ENCODE measurements at places on chromosomes 12 and 14.

GRCh38 chr14:22803687-22803974, 11.6 kb downstream of the SLC7A7 start:
- no peak for DNase-seq

DNA sequence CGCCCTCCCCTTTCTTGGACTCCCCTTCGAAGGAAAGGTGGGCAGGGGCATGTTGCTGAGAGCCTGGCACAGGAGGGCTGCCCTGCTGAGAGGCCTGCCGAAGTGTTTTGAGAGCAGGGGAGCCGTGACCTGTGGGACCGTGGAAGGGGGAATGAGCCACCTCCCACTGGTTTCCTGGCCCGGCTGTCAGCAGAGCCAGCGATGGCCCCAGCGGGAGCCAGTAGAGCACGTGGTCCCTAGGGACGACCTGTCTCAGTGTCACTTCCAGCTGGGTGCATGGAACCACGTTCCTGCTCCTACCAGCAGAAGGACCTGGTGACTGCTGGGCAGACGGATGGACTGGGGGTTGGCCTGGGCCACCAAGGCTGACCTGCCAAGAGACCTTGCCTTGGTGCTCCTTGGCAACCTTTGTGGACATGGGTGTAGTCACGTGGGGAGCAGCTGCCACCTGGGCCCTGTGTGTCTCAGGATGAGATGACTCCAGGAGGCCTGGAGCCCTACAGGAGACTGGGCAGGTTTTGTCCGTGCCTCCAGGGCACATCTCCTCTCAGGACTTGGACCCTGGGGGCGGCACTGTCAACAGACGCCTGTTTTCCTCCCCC, 34.6 kb downstream of the BEGAIN start:
- DNase-seq, result no peak

GRCh38 chr12:7749442-7749841, 2.3 kb upstream of the CLEC4C start:
- DNase-seq, result no peak

DNA sequence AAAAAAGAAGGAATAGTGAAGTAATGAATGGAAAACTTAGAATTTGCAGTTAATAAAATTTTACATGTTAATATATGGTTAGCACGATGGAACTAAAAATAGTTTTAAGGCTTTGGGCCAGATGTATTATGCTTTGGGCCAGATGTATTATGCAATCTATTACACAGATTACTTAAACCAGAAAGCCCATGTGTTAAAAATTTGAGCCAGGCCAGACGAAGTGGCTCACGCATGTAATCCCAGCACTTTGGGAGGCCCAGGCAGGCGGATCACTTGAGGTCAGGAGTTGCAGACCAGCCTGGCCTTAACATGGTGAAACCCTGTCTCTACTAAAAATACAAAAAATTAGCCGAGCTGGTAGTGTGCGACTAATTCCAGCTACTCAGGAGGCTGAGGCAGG, 17.2 kb downstream of the IFT81 start:
- no peak for DNase-seq

DNA sequence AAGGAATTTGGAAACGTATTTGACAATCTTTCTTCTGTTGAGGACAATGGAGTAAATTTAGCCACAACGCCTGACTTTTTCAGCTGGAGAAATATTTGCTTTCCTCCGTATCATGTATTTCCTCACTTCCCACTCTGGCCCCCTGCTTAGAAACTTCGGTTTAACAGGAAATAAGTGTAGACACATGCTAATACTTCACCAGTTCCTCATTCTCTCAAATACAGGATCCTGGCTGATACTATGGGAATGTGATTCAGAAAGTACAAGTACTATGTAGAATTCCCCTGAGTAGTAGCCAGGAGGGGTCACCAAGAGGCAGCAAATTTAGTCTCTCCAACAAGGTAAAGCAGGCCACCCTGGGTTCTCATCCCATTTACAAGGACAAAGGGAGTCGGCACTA, 58.0 kb downstream of the FAR2 start:
- DNase-seq, result no peak

GRCh38 chr12:95700316-95700785, 90.2 kb downstream of the NTN4 start:
- DNase-seq, result no peak

DNA sequence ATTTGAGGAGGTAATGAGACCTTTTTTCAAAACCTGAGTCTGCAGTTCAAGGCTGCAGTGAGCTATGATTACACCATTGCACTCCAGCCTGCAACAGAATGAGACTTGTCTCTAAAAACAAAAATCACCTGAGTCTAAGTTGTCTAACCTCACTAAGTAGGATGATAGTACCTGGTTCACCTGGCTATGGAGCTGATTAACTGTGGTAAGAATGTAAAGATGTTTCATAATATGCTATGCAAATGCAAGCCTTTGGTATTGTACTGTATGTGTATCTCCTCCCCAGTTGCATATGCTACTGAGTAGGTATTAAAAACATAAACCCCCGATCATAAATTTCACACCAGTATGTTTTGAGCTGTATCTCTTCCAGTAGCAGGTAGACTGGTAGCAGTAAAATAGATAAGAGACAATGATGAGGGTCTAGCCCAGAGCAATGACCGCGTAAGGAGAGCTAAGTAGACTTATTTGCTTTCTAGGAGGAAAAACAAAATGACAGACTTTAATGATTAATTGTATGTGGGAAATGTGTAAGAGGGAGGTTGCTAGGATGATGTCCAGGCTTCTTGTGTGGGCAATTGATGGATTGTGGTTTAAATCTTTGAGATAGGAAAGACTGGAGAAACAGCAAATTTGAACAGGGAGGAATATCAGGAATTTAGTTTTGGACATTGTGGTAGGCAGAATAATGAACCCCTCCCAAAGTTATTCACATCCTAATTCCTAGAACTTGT, 41.6 kb upstream of the EGLN3 start:
- no peak for DNase-seq

- DNase-seq, result no peak
These were observed 3.4 kb upstream of the ABCB9 start for GRCh38 chr12:122969676-122970075.

- DNase-seq, result no peak
These were observed 33.4 kb downstream of the CORO1C start for GRCh38 chr12:108697905-108698304.

DNA sequence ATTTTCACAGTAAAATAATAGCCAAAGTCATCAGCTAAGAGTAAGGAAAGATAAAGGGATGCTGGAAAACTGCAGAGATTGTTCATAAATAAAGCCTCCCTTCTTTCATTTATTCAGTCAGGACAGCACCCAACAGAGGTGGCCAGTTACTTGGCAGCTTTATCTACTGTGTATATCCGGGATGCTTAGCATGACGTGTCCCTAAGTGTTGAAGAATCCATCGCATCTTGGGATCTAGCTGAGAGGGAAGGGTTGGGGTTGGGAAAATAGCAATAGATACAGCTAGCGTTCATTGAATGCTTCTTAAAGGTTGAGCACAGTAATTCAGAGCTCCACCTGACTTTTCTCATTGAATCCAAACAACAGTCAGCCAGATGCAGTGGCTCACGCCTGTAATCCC, 5.6 kb upstream of the ERBB3 start:
- DNase-seq, result no peak

DNA sequence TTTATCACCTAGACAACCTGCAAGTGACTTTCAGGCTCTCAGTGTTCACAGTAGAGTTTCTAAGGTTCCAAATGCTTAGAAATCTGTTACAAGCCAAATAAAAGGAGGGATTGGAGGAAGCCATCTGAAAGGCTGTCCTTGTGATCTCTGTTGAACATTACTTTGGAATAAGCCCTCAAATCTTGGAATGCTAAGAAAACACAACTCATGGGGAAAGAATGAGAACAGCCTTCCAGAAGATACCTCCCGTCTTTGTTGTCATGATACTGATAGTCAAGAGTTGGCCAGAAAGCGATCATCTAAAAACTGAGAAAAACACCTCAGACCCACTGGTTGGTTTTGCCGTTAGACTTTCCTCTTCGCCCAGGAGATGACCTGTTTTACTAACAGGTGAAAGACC, 44.4 kb upstream of the KCNK13 start:
- no peak for DNase-seq

DNA sequence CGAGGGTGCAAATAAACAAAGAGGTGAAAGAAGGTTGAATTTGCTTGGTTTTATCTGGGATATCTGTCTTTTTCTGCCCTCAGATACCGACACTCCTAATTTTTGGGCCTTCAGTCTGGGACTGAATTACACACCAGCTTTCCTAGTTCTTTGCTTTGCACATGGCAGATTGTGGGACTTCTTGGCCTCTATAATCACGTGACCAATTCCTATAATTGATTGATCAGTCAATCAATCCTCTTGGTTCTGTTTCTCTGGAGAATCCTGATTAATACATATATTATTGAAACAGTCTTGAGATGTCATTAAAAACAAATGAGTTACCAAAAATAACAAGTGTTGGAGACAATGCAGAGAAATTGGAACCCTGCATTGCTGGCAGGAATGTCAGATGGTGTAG, 62.7 kb downstream of the SUDS3 start:
- no peak for DNase-seq

DNA sequence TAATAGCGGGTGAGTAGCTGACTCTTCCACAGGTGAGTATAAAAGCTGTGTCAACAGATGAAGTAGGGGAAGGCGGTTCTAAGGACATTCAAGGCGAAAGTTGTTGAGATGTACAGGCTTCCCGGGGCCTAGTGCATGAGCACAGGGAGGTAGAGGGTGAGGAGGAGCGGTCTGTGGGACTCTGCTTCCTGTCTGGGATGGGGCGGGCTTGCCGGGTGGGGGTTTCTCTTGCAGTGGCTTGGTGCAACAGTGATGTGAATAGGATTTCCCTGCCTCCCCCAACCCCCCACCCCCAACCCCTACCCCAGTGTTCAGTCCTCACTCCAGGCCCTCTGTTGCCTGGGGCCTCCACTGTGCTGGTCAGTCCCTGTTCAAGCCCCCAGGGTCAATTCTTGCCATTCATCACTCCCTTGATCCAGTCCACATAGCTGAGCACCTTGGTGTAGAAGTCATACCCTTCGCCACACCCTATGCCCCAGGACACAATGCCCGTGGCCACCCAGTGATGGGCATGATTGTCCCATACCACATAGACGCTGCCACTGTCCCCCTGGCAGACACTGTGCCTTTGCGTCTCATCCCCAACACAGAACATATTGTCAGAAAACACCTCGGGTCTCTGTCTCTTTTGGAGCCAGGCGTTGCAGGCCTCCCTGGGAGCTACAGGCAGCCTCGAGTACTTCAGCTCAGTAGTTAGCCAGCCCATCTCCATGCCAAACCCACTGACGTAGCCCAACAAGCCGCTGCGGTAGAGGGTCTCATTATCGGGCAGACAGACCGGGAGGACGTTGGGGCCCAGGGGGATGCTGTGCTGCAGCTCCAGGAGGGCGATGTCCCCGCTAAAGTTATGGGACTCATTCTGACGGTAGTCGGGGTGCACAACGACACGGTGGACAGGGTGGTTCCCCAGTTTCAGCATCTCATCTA, 4.0 kb upstream of the C1R start:
- DNase-seq, result no peak

- no peak for DNase-seq
These were observed 240.4 kb downstream of the ASCL1 start for GRCh38 chr12:103197725-103198388.

GRCh38 chr12:1592444-1593173, 1.8 kb downstream of the FBXL14 start:
- peak; percentile 77 for DNase-seq

DNA sequence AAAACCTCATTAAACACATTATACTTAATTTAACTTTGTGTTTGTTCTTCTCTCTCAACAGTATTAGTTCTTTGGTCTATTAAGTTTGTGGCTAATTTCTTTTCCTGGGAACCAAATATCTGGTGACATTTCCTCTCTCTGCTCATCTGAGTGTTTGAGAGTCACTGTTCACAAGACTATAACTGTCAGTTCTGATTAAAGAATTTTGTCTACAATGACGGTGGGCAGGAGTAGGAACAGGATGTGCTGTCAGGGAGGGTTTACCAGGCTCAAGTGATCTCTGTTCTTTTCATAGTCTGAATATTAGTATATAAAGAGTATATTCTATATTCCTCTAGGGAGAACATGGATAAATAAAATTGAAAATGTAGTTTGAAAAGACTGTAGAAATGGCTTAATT, 92.9 kb downstream of the ALG10B start:
- no peak for DNase-seq

DNA sequence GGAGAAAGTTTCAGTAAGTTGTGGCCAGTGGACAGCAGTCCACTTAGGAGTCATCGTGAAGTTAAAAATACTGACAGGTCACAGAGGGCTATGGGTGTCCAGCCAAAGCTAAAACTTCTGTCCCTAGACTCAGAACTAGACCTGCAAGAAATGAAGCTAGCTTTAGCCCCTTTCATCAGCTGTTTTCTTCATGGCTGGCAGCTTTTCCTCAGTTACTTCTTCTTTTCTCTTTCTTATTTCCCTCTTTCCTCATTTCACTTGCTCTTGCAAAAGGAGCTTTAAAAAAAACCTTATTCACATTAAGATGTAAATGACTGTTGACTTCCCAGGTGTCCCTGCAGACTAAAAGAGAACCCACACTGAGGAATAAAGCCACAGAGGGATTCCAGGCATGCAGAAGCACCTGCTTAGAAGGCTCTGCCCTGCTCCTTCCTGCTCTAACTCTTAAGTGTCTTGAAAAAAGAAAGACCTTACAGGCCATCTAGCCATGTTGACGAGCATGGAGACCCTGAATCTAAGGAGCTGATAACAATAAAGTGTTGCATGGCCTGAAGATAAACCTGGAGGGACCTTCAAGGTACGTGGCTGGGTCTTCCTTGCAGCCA, 69.7 kb upstream of the CCND2 start:
- DNase-seq, result no peak

DNA sequence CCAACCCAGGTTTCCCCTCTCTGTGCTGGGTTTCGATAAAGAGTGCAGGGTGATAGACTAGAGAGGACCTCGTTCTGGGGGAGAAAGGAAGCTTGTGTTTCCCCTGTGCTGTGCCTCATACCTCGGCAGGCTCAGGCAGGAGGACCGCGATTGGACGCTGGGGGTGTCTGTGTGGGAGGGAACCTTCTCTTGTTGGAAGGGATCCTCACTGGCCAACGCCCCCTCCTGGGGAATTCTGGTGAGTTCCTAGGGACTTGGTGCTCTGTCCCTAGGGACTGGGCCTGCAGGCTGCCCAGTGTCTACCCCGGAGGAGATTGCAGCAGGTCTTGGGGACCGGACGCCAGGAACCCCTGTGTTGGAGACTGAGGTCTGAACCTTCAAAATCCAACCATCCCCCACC, 157.4 kb upstream of the PRMT8 start:
- DNase-seq, result no peak

DNA sequence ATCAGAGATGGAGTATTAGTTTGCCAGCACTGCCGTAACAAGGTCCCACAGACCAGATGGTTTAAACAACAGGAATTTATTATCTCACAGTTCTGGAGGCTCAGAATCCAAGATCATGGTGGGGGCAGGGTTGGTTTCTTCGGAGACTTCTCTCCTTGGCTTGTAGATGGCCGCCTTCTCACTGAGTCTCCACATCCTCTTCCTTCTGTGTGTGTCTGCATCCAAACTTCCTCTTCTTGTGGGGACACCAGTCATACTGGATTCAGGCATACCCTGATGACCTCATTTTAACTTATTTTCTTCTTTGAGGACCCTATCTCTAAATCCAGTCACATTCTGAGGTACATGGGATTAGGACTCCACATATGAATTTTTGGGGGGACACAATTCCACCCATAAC, 455.5 kb downstream of the RGS6 start:
- DNase-seq, result no peak

Measured in activated CD8-positive, alpha-beta memory T cell treated with anti-CD3 and anti-CD28 coated beads, Interleukin-2, amount 50 U/mL, for 48 hours (primary cell).